Esophagus muscularis mucosa (tissue), 4 donors: ENCODE measurements at places on chromosomes 12 and 14. TPM values are rescaled to one million over a fixed set of nuclear protein-coding genes. Genes with fewer than 3 reads are reported as not detected.

DENR gene
- 32.1 TPM for total RNA-seq

KRT83 gene
- not detected for total RNA-seq

PCBP2 gene
- 374 TPM for total RNA-seq

RPAP3 gene
- 10.3 TPM for total RNA-seq

KSR2 gene
- under 0.01 TPM for total RNA-seq

RHEBL1 gene
- not detected for total RNA-seq

RPGRIP1 gene
- total RNA-seq, result not detected

DPPA3 gene
- not detected for total RNA-seq

KRT85 gene
- total RNA-seq, result not detected

A2ML1 gene
- total RNA-seq, result not detected

KCNA5 gene
- 1.8 TPM for total RNA-seq

RNASE3 gene
- not detected for total RNA-seq

GRCh38 chr14:21498540-21499526 lies 12.3 kb downstream of the METTL3 start:
- DNase-seq, result no peak

DNA sequence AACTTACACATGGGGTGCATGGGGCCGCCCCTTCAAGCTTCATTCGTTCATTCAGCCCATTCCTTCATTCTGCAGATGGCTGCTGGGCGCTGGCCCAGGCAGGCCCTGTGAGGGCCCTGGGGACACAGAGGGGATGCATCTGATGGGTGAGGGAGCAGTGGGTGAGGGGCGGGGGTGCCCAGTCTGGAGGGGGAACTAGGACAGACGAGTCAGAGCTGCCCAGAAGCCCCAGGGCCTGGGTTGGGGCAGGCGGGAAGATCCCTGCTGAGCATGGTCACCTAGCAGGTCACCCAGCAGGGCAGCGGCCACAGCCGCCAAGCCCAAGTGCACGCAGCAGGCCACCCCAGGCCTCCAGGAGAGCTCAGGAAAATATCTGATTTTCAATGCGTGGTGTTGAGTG lies 14.1 kb downstream of the TRMT61A start:
- DNase-seq, result no peak

DNA sequence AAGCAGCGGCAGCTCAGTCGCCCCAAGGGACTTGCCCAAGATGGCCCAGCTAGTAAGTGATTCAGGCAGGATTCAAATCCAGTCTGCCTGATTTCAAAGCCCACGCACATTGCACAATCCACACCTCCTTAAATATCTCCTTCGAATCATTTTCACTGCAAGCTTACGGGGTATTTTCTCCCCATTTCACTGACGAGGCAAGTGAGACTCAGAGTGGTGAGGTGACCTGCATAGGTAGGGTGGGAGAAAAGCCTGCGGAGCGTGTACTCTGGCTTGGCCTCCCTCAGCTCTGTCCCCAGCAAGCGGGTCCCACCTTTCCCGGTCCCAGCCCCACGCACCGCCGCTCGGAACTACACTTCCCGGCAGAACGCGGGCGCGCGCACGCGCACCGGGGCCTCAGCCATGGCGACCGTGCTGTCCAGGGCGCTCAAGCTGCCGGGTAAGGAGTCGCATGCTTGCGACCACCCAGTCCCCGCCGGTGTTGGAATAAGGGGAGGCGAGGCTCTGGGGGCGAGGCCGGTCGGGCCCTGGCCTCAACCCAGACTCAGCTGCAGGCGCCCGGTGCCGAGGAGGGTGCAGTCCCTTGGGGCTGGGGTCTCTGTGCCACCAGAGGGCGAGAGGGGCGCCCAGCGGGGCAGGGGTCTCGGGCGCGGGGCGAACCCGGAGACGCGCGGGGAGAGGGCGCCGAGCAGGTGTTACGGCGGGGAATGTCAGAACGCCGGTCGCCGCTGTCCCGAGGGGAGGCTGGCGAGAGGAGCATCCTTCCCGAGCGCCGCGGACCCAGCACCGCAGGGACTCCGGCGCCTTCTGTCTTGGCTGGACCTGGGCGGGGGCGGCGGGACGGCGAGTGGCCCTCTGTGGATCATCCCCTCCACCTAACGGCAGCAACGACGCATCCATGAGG lies at the start of gene FAM234B:
Gene FAM234B, plus strand, starts transcription at position 380 of the 904 bp plus-strand sequence. Its CDS starts 23 bp downstream, at position 403.
- DNase-seq, result peak; percentile 88

DNA sequence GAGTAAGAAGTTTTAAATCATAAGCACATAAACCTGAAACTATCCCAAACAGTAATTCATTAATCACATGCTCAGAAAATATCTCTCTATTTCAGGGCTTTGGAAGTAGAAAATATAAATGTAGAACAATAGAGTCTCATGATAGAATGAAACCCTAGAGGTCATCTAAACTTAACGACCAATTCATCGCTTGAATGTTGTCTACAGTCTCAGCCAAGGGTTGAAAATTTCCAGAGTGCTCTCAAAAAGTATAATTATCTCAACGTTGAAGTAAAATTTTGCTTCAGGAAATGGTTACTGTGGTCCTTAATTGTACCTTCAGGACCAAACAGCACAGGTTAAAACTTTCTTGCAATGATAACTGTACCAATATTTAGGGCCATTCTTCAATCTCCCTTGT lies 1053.6 kb upstream of the SEL1L start:
- DNase-seq, result no peak

- DNase-seq, result no peak
Observed at GRCh38 chr12:99670635-99671034, 23.1 kb downstream of the GARIN6 start.

- no peak for DNase-seq
Observed at GRCh38 chr14:25120261-25120660, 70.3 kb upstream of the STXBP6 start.

DNA sequence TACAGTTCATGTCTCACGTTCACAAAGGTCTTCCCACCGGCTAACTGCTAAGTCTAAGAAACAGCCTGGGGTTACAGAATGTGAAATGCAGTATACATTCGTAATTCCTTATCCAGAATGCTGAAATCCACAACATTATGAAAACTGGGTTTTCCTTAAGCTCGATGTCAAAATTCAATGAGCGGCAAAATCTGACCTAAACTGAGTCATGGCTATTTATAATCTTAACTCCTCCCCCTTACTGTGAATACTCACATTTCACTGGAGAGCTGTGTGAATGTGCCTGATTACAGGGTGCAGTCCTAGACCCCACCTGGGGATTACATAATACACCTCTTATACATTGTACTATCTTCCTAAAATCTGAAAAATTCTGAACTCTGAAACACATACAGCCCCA lies 35.3 kb downstream of the STX2 start:
- no peak for DNase-seq

- no peak for DNase-seq
Observed at GRCh38 chr12:129772501-129773493, 131.0 kb downstream of the TMEM132D start.

DNA sequence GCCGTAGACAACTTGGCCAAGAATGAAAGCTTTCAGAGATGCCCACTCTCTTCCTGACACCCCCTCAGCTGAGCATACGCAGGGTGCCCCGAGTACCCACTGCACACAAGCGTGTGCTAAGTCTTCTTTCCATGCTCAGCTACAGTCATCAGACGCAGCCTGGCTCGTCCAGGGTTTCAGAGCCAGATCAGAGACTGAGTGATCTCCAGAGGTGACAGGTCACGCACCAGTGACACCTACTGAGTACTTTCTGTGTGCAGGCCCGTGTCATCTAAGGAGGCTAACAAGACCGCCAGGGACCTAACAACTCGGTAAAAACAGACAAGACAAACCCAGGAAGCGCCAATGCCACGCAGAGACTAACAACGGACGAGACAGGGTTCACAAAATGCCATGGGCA lies 25.1 kb downstream of the STX2 start:
- DNase-seq, result no peak

- DNase-seq, result no peak
Observed at GRCh38 chr14:23300687-23301223, 1.9 kb downstream of the PPP1R3E start.

GRCh38 chr12:96466939-96467751 lies 22.2 kb upstream of the CFAP54 start:
- no peak for DNase-seq

GRCh38 chr12:87272851-87273250 lies 756.4 kb downstream of the C12orf50 start:
- DNase-seq, result no peak

DNA sequence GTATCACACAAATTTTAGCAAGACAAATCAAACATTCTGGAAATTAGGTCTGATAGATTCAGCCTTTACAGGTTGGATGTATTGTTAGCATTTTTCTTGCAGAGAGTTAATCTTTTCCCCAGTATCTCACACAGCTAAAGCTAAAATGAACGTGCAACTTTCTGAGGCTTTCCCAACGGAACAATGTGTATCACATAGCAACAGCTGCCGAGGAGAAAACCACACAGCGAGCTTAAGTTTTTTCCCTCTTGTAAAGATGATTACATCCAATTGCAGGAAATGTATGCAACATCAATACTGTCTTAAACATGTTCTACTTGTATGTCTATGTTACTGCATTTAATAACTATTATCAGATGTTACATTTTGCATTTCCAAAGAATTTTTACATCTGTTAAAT lies 182.2 kb downstream of the CCDC59 start:
- no peak for DNase-seq

- DNase-seq, result no peak
Observed at GRCh38 chr12:91178139-91178561, 4.5 kb downstream of the DCN start.

DNA sequence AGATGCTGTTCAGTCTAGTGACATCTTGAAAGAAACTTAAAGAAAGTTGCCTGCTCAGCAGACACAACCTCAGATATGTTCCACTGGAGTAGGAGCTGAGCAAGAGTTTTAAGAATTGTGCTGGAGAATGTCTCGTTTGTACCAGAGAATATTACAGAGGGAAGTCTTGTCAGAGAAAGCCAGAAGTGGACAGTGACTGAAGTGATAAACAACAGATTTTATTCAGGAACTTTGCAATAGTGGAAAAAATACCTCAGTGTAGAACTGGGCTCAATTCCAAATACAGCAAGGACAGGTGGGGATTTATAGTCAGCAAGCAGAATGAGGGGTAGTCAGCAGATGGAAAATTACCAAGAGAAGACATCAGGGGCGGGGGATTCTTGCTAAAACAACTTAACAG lies 18.6 kb downstream of the ZDHHC17 start:
- no peak for DNase-seq
